ENCODE measurements at places on chromosomes 12 and 14.

DNA sequence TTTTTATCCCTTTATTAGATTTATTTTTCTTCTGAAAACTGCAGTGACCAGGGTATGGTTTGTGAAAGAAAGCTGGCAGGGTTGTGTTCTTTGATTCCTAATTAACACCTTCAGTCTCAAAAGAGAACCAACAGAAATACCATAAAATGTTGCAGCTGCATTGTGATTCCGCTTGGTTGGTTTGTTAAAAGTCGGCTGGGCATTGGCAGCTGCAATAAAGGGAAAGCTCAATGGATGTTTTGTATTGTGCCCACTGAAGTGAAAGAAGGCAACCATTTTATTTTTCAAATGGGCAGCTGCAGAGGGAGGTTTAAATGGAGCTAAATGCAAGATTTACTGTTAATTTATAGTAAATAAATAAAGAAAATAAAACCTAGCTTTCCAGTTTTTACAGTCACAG lies 16.7 kb downstream of the LGR5 start:
- DNase-seq = no peak

GRCh38 chr12:108819920-108820706 lies 37.3 kb downstream of the SSH1 start:
- no peak for DNase-seq

GRCh38 chr14:48504921-48505320 lies 829.5 kb upstream of the MDGA2 start:
- DNase-seq = no peak

DNA sequence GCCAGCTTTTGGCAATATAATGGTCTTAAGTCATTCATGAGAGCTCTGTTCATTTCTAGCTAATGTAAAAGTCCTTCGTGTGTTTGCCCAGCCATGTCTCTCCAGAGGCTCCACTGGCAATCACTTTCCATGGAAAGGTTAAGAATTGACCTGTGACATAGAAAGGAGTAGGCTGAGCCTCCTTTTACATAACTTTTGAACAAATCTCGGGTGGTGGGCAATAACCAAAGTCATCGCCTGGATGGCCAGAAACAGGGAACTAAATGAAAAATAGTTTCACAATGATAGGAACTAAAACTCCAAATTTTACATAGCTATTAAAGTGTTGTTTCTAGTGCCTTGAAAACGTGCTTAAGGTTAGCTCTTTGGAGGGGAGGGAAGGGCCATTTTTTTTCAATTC lies 6.5 kb downstream of the BHLHE41 start:
- DNase-seq = no peak

- peak; percentile 97 for DNase-seq
Observed at GRCh38 chr12:27179400-27180214, 64.5 kb upstream of the STK38L start.
